Stimulated activated CD4-positive, alpha-beta T cell treated with anti-CD3 and anti-CD28 coated beads, Interleukin-1b, Interleukin-23, amount 100 ng/mL, for 24 hours (primary cell): ENCODE measurements at places on chromosomes 16 and 17.

DNA sequence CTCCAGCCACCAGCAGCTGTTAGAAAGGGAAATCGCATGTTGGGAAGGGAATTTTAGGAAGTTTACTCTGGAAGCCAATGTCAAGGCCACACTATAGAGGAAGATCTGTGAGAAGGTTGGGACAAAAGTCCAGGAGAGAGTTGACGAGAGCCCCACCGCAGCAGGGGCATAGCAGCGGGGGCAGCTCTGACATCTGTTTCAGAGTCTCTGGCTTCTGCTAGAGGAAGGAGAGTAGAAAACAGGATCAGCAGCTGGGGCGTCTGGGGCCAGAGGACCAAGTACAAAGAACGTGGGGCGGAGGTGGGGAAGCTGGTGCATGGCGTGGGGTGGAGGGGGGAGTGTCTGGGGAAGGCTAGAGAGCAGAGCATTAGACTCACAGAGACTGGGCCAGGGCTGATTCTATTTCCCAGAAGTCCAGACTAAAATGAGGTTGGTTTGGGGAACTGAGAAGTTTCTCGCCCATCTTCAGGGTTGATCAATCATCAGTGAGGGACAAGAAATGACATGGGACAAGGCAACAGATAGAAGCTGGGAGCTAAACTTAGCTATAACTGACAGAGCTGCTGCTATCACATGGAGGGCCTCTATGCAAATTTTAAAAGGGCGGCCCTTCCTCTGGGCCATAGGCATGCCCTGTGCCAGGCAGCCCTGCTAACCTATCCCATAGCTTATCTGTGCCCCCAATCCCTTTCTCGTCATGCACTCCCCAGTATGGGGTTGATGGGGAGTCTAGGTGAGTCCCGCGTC is 1.2 kb downstream of the RABEP2 start:
- no peak for DNase-seq

DNA sequence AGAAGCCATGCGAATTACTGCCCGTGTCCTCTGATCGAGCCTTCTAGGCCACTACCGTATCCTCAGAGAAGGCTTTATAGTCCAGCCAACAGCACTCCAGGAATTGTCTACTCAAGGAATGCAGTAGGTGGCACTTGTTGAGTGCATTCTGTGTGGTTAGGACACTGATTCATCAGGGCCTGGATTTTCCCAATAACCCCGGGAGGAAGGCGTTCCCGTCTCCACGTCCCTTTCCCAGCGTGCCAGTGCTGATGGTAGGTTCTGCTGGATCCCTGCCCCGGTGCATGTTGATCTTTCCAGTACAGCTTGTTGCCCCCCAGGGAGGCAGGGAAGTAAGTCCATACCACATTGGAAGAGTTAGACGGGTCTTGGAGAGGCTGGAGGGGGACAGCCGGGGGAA is 122.2 kb downstream of the RPTOR start:
- DNase-seq = no peak

- DNase-seq = no peak
Measured at GRCh38 chr16:48157794-48158193, 2.0 kb upstream of the ABCC12 start.

DNA sequence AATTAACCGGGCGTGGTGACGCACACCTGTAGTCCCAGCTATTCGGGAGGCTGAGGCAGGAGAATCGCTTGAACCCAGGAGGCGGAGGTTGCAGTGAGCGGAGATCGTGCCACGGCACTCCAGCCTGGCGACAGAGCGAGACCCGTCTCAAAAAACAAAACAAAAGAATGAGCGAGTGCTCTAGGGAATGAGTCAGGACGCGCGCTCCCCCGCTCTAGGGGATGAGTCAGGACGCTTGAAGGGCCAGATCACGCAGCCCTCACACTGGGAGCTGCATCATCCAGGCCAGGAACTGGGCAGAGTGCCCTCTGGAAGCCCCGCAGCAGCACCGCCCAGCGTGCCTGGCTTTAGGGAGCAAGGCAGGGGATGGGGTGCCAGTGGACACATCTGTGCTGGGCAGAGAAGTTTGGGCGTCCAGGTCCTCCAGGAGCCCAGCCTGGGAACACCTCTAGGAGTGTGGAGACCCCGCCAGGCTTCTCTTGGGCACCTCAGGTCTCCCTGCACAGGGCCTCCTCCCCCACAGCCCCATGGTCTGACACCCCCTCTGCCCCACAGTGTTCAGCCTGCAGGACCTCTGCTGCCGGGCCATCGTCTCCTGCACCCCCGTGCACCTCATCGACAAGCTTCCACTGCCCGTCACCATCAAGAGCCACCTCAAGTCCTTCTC is 3.9 kb upstream of the WFIKKN1 start:
- no peak for DNase-seq

- no peak for DNase-seq
Measured at GRCh38 chr17:6636105-6636504, 4.4 kb downstream of the KIAA0753 start.

DNA sequence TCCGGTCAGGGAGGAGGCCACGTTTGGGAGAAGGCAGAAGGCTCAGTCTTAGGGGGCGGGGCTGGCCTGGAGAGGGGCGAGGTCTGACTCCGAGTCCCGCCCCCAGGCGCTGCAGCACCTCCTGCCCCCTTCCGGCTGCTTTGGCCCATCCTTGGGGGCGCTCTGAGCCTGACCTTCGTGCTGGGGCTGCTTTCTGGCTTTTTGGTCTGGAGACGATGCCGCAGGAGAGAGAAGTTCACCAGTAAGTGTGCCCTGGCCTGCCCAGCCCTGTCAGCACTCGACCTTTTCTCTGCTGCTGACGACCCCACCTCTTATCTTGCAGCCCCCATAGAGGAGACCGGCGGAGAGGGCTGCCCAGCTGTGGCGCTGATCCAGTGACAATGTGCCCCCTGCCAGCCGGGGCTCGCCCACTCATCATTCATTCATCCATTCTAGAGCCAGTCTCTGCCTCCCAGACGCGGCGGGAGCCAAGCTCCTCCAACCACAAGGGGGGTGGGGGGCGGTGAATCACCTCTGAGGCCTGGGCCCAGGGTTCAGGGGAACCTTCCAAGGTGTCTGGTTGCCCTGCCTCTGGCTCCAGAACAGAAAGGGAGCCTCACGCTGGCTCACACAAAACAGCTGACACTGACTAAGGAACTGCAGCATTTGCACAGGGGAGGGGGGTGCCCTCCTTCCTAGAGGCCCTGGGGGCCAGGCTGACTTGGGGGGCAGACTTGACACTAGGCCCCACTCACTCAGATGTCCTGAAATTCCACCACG is 1.5 kb downstream of the TNFRSF12A start:
- peak; percentile 91 for DNase-seq

- no peak for DNase-seq
Measured at GRCh38 chr17:78128551-78129350, at the start of gene TMC6. Gene TMC6 (minus strand): TSS chr17:78128755. CDS start chr17:78126832, 1,923 bp downstream.

DNA sequence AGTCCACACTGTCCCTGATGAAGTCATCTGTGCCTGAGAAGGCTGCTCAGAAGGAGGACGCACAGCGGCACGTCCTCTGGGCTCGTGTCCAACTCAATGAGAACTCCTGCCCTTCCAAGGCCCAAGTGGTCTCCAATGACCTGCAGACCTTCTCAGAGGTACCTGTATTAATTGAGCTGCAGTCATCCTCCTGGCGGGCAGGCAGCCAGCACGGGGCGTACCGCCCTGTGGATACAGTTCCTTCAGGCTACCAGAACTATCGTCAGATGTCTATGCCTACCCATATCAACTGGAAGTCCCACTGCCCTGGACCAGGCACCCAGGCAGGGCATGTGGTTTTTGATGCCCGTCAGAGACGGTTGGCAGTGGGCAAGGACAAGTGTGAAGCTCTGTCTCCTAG is 2.9 kb upstream of the TMEM102 start:
- no peak for DNase-seq
